Dermis microvascular lymphatic vessel endothelial cell (primary cell): ENCODE measurements at places on chromosomes 16 and 17. TPM values are rescaled to one million over a fixed set of nuclear protein-coding genes. Genes with fewer than 3 reads are reported as not detected.
A peak's percentile ranks its signal among the peaks of the same experiment; 100 is the strongest.

ABCC11 gene
- total RNA-seq = not detected in 2 replicates

APRT gene
- total RNA-seq = 105 and 128 TPM in 2 replicates

CALB2 gene
- not detected in 2 replicates for total RNA-seq

RILP gene
- total RNA-seq = 10.6 and 10.9 TPM in 2 replicates

MOSMO gene
- 9.8 and 11.8 TPM in 2 replicates for total RNA-seq

USP36 gene
- total RNA-seq = 7.8 and 18.2 TPM in 2 replicates

PRR11 gene
- total RNA-seq = 4.0 and 12.2 TPM in 2 replicates

DNA sequence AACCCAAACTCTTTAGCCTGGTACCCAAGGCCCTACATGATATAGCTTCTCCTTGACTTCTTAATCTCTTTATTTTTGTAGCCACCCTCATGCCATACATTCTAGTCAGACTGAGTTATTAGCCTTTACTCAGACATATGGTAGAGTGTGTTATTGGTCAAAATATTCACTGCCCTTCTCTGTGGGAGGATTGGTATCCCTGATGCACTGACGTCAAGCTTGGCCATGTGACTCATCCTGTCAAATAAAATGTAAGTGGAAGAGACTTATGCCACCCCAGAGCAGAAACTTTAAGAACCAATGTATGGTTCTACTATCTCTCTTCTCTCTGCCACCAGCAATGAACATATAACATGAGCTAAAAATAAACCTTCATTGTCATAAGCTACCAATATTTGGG lies 12.2 kb upstream of the BEAN1 start:
- no peak for DNase-seq

DNA sequence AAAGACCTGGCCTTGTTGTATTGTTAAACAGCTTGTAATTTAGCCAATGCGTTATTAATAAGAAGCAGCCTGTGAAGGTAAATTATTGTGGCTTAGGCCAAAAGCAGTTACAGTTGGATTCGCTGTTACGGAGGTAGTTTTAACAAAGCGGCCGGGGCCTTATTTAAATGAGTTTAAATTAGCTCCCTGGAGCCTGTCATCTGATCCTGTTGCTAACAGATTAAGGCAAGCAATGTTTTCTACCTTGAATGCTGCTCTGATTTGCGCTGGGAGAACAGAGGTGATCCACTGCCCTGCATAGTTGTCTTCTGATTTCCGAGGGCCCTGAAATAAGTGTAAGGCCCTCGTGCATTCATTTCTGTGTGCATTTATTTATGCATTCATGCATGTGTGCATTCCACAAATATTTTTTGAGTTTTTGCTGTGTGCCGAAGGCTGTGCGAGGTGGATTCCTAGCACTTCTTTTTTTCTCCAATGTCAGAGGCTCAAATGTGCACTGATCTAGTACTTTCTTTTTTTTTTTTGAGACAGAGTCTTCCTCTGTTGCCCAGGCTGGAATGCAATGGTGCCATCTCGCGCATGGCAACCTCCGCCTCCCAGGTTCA lies 10.9 kb downstream of the SEC14L5 start:
- DNase-seq = no peak

DNA sequence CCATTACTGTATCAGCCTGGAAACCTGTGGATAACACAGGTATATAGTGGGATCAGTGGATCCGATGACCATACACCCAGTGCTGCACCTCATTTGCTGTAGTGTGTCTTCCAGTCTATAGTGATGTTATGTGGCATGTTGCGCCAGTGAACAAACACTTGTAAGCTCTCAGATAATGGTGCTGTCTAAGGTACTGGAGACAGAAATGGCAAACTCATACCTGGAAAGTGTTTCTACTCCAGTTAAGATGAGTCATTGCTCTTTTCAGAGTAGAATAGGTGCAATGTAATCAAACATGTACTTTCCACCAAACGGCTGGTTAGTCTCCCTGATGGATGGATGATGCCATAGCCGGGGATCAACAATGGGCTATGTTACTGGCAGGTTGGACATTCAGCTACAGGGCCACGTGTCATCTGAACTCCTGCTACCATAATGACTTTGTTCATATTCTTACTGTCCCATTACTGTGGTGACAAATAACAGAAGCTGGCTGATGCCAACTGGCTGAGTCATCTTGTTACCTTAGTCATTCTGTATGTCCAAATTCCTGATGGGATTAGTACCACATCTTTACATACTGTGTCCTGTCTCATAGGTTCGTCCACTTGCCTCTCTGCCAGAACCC lies 6.3 kb downstream of the CCL11 start:
- DNase-seq = no peak

DNA sequence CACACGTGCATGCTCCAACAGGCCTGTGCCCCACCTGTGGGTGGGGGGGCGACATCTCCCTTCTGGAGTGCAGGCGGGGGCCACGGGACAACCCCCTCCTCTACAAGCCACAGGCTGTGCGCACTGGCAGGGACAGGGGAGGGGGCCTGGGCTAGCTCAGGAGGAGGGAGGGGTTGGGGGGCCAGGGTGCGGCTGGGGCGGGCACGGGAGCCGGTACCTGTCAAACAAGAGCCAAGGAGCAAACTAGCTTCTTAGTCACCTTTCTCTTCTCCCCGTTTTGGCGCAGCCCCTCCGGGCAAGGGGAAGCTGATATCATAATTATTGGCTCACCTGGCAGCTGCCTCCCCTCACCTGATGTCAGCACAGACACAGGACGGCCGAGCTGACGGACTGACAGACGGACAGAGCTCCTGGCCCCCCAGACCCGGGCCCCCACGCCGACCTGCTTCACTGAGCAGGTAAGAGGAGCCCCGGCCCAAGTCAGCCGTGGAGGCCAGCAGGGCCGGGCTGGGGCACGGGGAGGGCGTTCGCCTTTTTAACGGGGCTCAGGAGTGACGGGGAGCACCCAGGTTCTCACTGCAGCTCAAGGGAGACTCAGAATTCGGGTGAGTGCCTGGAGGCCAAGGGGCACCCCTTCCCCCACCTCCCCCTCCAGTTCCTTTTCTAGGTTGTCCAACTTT lies at the start of gene FOXN1:
TSS of gene FOXN1 (plus strand) at position 363 of the 680 bp plus-strand sequence. CDS start 17,622 bp downstream, outside the sequence.
- no peak for DNase-seq

DNA sequence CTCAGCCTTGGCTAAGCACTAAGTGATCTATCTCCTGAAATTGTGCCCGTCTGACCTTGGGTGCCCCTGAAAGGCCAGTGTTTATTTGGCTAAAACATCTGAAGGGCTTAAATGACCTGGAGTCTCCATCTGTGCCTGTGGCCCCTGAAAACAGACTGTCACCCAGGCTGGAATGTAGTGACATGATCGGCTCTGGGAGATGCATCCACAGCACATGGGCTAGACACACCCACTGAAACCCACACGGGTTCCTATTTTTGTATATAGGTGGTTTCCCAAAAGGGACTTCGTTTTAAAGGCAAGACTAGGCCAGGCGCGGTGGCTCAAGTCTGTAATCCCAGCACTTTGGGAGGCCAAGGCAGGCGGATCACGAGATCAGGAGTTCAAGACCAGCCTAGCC lies 13.5 kb downstream of the CEP295NL start:
- no peak for DNase-seq

DNA sequence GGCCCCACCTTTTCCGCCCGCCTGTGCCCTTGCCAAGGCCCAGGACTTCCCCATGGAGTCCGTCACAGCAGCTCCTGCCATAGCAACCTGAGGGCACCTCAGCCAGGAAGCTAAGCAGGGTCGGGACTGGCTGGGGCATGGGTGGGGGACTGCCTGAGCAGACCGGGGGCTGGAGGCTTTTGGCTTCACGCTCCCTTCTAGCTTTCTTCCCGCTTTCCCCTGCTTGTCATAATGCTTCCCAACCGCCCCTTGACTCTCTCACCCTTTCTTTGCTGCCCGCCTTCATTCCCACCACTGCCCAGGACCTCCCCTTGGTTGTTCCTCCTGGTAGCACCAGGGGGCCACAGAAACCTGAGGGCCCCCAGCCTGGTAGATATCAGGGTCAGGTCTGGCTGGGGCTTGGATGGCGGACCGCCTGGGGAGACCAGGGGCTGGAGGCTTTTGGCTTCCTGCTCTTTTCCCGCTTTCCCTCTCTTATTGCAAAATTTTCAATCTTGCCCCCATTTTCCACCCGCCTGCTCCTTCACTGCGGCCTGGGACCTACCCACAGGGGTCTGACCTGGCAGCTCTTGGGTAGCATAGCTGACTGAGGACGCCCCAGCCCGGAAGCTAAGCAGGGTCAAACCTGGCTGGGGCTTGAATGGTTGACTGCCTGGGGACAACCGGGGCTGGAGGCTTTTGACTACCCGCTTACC lies 2287.7 kb downstream of the TP53TG3F start:
- no peak for DNase-seq

- DNase-seq = no peak
Observed at GRCh38 chr17:20294120-20294519, 173.2 kb downstream of the LGALS9B start.

DNA sequence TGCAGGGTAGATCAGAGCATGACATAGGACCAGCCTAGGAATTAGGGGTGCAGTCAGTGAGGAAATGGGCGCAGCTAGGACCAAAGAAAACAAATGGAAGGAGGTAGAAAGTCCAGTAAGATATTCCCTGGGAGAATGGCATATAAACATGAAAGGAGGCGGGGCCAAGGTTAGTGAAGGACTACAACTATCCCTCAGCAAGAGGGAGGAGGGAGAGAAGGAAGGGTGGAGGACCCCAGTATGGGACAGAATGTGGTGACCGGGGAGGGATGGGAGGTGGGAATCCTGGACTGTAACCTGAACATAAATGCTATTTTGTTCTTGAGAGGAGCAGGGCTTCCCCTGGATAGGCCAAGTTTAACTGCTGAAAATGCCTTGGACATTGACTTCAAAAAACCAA lies 22.8 kb downstream of the ITGB3 start:
- DNase-seq = no peak

- no peak for DNase-seq
Observed at GRCh38 chr17:7380855-7381683, at the start of gene TNK1. TSS of gene TNK1 (plus strand) at chr17:7381089. CDS start at chr17:7382927, 1,838 bp downstream.

GRCh38 chr16:19837331-19837980 lies 47.2 kb downstream of the GPRC5B start:
- DNase-seq = no peak

GRCh38 chr17:57603978-57604377 lies 141.1 kb downstream of the CCDC182 start:
- DNase-seq = no peak

DNA sequence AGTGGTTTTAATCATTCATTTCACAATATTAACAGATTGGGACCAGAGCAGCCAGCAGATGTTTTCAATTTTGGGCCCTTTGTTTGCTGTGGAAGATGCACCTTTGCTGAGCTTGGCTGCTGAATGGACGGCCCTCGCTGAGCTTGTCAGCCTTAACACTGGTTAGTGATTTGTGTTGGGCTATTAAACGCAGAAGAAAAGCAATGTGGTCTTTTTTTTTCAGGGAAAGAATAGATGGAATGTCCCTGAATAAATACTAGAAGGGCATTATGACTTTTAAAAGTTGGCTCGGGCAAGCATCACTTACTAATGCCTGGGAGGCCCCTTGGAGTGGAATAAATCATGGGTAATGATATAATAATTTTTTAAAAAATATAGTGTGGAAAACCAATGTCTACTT lies 297.0 kb downstream of the MAP2K6 start:
- no peak for DNase-seq

DNA sequence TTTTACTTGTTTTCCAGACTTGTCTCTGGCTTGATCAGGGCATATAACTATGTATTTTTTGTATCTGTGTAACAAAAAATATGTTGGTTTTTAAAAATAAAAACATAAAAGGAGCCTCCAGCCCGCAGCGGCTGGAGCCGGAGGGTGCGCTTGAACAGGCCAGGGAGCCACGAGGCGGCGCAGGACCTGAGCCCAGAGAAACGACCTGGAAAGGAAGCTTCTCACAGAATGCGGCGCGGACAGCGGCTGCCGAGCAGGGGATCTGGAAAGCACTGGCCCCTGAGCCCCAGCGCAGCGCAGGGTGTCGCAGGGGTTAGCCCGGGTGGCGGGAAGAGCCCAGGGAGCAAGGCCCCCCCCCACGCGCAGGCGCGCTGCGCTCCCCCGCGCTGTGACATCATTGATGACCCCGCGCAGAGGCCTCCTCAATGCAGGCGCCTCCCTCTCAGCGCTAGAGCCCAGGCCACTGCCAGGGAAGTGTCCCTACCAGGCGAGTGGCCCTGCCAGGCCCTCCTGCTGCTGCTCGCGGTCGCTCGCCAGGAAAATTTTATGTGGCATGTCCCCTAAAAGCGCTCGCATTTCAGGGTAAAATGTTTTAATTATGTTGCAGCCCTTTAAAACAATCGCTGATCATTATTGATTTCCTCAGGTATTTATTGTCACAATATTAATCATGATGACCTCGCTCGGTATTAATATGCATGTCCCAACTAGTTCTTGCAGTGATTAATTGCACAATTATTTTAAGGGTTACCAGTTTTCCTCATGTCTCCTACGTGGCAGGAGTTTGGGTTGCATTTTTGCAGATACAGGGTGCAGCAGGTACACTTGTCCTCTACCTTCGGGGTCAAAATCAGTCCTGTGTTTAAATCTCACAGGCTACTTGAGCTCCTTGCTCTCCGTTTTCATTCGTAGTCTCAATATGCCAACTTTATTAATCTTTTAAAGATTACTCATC lies 134.2 kb downstream of the USP22 start:
- DNase-seq = peak; percentile 82

- no peak for DNase-seq
Observed at GRCh38 chr17:83183145-83183948, 103.9 kb downstream of the METRNL start.

- no peak for DNase-seq
Observed at GRCh38 chr17:67629971-67630320, 87.8 kb upstream of the NOL11 start.

- no peak for DNase-seq
Observed at GRCh38 chr16:12245088-12245920, 268.8 kb downstream of the SNX29 start.

GRCh38 chr17:73357981-73358380 lies 46.2 kb upstream of the CDC42EP4 start:
- DNase-seq = no peak

GRCh38 chr16:87491522-87492290 lies 1.1 kb downstream of the ZCCHC14 start:
- no peak for DNase-seq

- peak; percentile 70 for DNase-seq
Observed at GRCh38 chr17:78759203-78759968, 22.7 kb downstream of the CYTH1 start.

GRCh38 chr17:19946921-19947320 lies 30.7 kb downstream of the AKAP10 start:
- no peak for DNase-seq

DNA sequence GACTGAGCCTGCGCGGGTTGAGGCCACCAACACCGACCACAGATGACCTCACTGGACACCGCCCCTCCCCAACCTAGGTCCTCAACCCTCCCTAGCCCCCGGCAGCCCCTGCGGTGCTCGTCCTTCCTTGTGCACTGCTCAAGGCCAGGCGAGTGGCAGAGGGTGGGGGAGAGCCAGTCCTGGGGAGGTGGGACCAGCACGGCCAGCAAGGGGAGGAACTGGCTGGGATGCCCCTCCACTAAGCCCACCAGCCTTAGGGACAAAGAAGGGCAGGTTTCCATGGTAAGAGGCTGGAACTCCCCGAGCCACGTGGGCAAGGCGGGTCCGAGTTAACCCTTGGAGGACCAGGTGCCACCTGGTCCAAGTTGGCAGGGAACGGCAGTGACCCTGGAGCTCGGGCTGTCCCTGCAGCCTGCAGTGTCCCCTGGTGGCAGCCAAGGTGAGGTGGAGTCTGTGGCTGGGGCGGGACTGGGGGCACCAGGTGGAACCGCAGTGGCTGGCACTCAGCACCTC lies 9.2 kb downstream of the FSCN2 start:
- DNase-seq = no peak
